ENCODE measurements at places on chromosomes 3 and 15. TPM values are rescaled to one million over a fixed set of nuclear protein-coding genes. Genes with fewer than 3 reads are reported as not detected.

- no peak for DNase-seq
Observed at GRCh38 chr3:149235599-149236424, 14.2 kb upstream of the CP start.

DNA sequence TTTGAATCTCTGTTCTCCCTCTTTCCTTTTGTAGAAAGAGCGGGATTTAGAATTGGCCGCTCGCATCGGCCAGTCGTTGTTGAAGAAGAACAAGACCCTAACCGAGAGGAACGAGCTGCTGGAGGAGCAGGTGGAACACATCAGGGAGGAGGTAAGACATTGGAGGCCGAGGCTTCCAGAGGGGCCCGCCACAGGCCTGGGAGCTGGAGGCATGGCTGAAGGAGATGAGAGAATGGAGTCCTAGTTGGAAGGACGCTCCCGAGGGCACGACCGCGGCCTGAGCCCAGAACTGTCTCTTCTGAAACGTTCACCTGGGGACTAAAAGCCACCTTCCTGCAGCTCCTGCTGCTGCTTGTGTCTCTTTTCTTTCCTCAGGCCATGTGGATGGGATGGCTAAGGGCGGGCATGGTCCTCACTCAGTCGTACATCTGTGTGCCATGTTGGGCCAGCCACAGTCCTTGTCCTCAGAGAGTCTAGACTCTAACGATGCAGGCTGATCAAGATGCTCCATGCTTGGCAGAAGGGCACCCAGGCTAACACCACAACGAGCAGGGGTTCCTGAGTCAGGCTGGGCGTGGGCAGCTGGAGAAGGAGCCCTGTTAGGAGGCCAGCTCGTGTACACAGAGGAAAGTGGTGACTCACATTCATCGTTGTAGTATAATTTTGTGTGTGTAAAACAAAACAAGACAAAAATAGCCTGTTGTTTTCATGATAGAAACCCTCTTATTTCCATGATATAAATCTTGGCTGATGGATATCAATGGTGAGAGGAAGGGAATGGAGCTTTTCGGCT is 81.1 kb downstream of the CCK start:
- DNase-seq = peak; percentile 91

DNA sequence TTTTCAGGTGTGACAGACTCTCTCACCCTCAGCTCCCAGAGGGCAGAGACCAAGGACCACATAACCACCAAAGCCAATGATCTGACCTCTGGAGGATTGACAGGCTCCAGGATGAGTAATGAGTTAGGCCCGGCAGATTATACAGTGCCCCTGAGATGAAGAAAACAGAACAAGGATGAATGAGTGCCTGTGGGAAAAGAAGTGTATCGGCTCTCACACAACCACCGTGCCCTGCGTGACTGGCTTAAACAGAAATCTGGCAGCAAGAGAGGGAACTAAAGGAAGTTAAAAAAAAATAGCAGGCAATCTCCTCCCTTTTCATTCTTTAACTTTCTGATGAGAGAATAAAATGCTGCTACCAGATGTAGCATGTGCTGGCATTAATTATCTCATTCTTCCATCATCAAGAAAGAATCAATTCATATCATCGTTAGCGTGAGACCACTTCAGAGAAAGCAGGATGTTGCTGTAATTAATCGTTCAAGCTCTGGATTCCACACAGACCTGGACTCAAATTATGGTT is 227.5 kb upstream of the COL8A1 start:
- peak; percentile 52 for DNase-seq

DNA sequence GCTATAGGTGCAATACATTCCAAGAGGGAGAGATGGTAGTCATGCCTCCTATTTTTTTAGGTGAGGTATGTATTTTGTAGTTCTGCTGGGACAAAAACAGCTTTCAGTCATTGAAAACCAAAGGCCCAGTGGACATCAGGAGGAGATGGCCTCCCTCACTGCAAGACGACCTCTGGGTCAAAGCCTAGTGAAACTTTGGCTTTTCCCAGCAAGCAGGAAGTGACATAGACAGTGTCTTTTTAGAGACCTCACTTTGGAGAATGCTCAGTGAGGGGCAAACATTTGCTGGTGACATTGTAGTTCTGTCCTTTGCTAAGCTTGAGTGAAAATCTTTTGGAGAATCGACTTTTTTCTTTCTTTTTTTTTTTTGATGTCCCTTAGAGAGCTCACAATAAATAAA is 27.3 kb downstream of the LIPC start:
- DNase-seq = no peak

GRCh38 chr3:56131974-56132590 is 336.2 kb downstream of the ERC2 start:
- DNase-seq = peak; percentile 29

GRCh38 chr3:129974833-129975704 is 549 bp downstream of the TRH start:
- DNase-seq = peak; percentile 92

GRCh38 chr3:47664519-47664918 is 85.9 kb upstream of the CSPG5 start:
- peak; percentile 14 for DNase-seq

DNA sequence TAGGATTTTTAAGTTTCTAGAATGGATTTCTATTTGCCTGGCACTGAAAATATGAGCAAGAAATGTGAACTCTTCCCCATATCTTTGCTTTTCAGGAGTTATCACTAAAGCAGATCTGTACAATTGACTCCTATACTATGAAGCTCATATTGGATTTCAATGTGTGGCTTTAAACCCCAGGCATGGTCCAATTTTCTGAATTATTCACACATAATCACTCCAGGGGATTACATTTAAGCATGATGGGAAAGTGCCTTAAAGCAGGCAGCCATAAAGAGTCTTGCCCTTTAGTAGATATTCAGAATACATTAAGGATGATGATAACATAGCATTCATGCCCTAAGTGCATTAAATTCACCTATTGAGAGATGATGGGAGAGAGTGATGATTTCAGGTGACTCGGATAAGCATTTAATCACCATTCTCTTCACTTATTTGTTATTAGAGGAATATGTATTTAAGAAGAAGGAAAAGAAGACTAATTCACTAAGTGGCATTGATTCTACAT is 331.8 kb upstream of the ROBO1 start:
- DNase-seq = no peak

GRCh38 chr3:40304352-40304751 is 5.2 kb upstream of the EIF1B start:
- DNase-seq = no peak

Gene SPPL2A
- total RNA-seq = 81.3 TPM

Gene MUC4
- total RNA-seq = not detected

Gene CRYBG3
- 18.9 TPM for total RNA-seq

Gene STX19
- not detected for total RNA-seq

Gene MYD88
- 10.3 TPM for total RNA-seq
